Stimulated activated CD4-positive, alpha-beta T cell treated with anti-CD3 and anti-CD28 coated beads, Interleukin-1b, Interleukin-23, amount 100 ng/mL, for 1 hour (primary cell): ENCODE measurements at places on chromosomes 12 and 14.

DNA sequence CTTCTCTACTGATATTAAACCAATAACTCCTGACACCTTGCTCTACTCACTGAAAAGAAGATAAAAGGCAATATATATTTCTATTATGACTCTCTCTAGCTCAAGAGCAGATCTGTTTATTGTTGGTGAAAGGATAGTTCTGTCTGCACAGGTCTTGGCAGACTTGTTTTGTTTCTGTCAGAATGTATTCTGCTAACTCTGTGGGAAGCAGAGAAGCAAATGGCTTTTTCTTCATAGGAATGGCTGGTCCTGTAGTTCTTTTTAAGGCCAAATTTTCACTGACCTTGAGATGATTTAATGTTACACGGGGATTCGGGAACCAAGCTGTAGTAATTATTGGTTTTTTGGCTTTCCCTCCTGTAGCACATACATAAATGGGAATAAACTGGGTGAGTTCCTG lies 512.1 kb downstream of the DIO2 start:
- no peak for DNase-seq

GRCh38 chr14:59356767-59357166 lies 108.4 kb downstream of the GPR135 start:
- DNase-seq: no peak

DNA sequence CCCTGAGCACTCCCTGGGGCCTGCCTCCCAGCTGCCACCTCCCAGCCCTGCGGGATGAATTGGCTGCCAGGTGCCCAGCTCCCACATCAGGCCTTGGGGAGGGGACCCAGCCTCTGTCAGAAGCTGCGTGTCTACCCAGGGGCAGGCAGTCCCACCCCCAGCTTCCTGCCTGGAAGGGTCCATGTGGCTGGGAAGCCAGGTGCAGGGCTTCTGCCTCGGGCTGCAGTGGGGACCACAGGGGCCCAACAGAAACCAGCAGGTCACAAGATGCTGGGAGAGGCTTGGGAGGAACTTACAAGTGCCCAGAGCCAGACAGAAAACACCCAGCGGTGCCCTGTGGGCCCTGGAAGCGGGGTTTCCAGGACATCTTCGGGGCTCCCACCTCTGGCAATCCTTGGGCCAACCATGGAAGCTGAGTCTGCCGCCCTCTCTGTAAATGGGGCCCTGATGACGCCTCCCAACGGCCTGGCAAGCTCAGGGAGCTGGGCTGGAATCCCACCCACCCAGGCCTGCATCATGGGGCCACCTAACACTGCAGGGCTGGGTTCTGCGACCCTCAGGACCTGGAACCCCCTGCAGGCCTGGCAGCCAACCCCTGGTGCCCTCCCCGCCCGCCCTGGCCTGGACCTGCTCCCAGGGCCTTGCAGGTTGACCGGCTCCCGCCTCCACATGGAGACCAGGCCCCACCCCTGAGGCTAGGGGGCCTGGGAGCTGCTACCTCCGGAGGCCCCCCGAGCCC lies 36.6 kb downstream of the CCNK start:
- no peak for DNase-seq

- DNase-seq: no peak
Measured at GRCh38 chr12:88339254-88339949, 197.3 kb downstream of the TMTC3 start.

DNA sequence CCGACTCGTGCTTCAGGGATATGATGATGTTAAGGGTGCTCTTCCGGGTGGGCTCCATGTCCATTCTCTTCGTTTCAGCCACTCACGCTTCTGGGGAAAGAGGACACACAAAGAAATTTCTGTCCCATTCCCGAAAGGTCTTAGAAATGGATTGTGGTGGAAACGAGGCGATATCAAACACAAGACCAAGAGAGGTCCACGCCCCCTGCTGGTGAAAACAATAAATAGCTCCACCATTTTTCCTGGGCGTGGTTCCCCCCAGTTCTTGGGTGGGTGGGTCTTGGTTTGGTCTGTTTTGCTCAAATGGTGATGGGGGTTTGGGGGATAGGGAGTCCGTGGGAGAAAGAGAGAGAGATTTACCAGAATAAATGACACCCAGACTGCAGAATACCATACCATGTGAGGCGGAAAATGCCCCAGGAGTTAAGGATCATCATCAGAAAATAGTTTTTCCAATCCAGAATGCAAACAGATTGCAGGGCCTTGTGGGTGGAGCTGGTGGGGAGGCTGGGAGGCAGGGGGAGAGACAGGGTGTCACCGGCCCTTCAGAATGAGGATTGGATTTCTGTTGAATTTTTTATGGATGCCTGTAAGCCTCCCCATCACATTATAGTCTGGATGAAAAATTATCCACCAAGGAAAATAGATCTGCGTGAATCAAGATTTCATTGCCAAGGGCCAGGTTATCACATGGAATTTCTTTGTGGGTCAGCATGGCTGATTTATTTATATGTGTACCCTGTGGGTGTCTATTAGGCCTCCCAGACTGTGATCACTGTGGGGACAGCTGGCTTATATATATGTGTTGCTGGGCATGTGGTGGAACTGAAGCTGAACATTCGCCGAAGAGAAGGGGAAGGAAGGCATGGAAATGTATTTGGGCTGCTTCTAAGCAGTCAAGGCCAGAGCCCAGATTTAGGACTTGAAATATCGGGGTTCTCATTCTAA lies 55.8 kb downstream of the SRRM4 start:
- DNase-seq: no peak

DNA sequence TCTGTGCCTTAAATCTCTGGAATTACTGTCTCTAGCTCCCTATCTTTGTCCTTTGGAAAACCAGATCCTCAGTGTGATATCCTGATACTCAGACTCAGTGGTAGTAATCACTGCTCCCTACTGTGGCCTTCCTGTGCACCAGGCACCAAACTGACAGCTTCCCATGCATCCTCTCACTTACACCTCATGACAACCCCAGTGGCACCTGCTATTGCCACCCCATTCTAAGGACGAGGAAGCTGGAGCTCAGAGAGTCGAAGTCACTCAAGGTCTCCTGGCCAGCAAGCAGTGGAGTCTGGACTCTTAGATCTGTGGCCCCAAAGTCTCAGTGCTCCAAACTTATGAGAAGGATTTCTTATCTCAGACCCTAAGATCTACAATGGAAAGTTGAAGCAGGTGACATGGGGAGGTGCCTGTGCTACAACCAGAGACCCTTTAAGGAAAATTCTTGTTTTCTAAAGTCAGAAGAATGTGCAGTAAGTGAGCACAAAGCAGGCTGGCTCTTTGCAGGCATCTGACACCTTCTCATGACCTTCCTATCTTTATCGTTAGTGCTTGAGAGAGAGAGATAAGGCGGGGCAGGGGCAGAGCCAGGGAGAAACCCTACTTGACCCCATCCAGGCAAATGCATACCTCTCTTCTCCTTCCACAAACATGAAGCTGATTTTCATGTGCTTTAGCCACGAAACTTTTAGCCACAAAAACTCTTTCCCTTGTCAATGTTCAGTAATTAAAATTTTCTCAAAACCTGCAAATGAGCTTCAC lies 47.1 kb downstream of the CCDC60 start:
- DNase-seq: no peak

DNA sequence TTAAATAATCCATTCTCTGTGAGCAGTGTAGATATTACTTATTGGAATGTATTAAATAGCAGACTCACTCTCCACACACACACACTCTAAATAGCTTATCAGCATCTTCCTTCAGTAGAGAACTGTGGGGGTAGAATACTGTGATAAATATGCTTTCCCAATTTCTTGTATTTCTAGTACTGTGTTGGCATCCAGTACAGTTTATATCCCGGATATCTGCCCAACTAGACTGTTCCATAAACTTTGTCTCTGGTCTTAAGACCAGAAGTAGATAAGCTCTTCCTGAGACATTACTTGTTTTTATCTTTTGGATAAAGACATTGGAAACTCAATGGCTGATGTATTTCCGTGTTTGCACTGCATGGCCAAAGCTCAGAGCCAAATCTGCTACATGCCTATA lies 136.2 kb upstream of the PDZRN4 start:
- DNase-seq: no peak

DNA sequence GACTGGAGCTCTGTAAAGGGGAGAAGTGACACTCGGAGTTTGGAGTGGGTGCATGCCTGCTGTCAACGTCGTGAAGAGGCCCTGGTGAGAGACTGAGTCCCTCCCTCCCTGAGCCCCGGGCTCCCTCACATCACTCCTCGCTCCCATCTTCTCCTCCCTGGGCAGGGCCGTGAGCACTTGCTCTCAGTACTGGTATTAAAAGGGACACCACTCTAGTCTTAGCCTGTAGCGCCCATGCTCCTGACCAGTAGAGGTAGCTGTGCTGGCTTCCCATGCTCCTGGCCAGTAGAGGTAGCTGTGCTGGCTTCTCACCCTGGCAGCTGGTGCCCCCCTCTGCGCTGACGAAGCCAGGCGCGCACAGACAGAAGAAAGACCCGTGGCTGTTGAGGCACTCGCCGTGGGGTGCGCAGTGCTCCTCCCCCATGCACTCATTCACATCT lies 14.7 kb downstream of the ISCA2 start:
- DNase-seq: no peak

- DNase-seq: no peak
Measured at GRCh38 chr14:80992580-80992979, 37.2 kb downstream of the TSHR start.

- DNase-seq: no peak
Measured at GRCh38 chr14:95445161-95445560, 71.3 kb downstream of the SYNE3 start.

- DNase-seq: no peak
Measured at GRCh38 chr14:68634874-68635595, 157.8 kb downstream of the ZFP36L1 start.

- no peak for DNase-seq
Measured at GRCh38 chr14:54410215-54410614, 13.4 kb downstream of the CDKN3 start.

DNA sequence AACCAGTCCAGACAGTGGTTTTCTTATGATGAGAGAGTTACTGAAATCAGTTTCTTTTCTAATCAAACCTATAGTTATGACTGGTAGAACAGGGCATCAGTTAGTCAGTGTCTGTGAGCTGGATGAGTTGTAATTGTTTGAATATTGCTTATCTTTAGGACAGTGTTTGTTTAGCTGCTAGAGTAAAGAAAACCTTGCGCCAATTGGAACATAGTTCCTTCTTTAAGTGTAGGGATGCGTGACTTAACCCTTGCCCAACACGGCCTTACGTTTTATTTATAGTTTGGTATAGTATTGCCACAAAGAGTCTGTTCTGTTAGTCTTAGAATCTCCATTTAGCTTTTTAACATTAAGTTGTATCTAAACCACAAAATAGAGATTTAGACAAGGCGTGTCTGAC lies 572.6 kb downstream of the SLC16A7 start:
- no peak for DNase-seq

- DNase-seq: no peak
Measured at GRCh38 chr12:82326905-82327503, 31.2 kb downstream of the CCDC59 start.

DNA sequence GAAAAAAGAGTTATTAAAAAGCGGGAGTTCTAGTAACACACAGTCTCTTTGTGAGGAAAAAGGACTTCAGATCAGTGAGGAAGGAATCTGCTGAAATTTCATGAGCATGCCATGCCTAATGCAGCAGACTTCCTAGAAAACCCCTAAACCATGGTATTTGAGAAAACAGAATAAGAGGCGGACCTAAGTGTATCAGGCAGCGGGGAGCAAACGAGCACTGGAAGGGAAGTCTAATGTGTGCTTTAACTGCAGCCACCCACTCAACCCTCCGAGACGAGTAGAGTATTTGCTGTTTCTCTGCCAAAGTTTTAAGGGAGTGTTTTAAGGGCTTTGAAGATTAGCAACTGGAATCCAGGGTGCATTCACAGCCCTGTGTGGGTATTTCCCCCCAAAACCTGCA lies 36.5 kb downstream of the ACADS start:
- DNase-seq: no peak

- no peak for DNase-seq
Measured at GRCh38 chr14:95832012-95832411, 44.6 kb upstream of the TUNAR start.

- DNase-seq: no peak
Measured at GRCh38 chr14:52025310-52025709, 36.0 kb downstream of the RTRAF start.

DNA sequence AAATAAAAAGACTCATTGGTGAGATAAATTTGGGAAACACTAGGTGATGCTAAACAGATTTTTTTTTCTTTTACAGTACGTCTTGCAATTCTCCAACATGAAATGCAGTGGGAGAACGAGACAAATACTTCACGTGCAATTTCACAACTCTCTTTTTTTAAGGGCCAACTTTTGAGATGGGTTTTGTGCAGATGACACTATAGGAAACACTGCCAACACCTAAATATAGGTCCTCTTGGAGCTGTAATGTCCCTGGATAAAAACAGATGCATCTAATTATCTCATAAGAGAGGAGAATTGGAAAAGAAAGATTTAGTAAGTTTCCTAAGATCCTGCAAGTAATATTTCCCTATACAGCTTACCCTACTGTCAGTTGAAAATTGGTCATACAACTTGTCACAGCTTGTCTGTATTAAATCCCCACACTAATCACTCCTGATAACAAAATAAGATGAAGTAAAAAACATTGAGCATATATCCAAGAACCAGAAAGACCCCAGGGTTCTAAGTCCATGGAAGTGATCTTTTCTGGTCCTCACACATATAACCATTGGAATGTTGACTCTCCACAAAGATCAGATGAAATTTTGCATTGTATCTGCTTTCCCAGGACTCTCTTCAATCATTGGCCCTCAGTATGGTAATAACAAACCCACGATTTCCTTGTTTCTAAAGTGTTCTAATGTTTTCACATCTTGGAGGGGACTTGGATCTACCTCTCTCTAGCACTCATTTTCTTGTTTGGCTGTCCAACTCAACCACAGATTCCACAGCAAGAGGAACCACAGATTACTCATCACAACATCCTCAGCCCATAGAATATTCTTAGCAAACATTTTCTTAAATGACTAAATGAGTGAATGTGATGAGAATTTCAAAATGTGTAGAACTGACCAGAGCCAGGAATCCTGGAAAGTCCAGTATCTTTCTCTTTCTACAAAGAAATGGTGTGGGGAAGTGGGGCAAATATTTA lies 769.4 kb upstream of the USP15 start:
- no peak for DNase-seq

DNA sequence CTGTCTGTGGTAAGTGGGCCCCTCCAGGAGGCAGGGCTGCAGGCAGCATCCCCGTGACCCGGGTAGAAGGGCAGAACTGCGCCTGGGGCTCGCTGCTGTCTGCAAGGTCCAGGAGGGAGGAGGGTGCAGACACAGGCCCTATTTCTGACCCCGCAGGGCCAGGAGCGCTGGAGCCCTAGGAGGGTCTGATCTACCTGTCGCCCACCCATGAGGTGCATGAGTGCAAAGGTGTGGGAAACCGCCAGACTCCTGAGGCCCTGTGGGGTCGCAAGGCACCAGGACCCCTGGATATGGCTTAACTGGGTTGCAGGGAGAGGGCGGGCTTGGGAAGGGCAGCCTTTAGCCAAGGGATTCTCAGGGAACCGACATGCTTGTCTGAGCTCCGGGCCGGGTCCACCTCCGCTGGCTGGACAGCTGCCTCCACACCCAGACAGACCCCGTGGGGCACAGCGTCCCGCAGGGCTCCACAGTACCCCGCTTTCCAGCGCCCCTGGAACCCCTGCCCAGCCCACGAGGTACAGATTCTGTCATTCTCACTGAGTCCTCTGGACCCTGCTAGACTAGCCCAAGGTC lies 72.9 kb upstream of the TSPAN11 start:
- no peak for DNase-seq
